ENCODE measurements at places on chromosomes 13 and 19.

DNA sequence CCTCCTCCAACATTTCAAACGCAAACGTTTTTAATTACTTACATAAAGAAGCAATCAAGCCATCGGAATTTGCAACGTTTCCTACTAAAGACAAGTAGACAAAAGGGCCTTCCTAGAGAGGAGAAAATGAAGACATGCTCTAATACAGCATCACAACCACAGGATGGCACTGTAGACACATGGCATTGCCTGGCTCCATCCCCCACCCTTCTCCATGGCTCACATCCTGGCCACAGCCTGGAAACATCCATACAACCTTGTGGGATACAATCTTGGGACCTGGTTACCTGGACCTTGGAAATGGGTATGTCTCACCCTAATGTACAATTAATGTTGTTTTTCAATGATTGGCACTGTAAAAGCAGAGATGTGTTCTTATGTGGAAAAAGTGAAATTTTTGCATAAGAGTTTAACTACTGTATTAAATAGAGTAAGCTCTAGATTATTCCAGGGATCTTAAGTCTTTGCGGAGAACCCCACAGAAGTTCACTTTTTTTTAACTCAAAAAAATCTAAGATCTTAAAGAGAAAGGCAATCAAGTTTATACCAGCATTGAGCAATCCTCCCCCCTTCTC, 21.5 kb downstream of the EBPL start:
- peak; percentile 82 for DNase-seq

GRCh38 chr19:290372-291005, 714 bp downstream of the PLPP2 start:
- peak; percentile 46 for DNase-seq

GRCh38 chr13:67107979-67108378, 122.2 kb downstream of the PCDH9 start:
- DNase-seq = no peak

DNA sequence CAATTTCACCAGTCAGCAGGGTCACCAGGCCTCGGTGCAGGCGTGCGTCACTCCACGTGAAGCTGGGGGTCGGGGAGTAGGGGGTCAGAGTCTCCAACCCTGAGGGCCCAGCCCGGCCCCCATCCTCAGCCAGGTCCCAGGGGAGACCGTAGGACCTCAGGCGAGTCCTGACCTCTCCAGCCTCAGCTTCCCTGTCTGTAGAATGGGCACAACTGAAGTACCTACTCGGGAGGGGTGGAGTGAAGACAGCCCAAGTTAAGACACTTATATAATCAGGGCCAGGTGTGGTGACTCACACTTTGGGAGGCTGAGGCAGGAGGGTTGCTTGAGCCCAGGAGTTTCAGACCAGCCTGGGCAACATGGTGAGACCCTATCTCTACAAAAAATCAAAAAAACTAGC, 2.7 kb upstream of the SPACA4 start:
- no peak for DNase-seq

DNA sequence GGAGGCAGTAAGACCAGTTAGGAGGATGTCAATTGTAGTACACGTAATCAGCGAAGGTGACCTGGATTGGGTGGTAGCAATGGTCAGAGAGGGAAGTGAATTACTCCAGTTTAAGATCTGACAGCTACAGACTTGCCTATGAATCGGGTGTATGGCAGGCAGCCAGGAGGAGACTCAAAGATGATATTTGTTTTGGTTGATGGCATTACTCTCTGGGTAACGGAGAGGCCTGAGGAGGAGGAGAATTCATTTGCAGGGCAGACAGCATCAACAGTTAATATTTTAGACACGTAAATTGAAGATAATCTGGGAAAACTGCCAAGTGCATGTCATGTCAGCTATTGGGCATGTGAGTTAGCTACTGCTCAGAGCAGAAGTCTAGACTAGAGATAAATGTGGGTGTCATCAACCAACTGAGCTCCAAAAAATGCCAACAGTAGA, 109.2 kb downstream of the SGCG start:
- no peak for DNase-seq

DNA sequence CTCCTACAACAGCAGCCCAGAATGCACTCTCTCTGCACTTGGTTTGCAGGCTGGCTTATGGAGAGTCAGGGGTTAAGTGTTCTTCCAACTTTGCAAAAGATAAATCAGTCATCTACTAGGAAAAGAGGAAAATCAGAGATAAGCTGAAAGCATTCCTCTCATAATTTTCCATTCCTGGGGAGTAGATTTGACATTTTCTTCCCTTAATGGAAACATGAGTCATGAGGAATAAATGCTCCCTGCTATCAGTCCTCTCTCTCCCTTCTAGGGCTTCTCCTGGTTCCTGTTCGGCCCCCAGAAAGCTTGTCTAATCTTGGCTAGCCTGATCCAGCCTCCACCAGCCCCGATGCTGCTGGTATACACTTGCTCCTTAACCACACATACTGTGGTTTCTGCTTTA, 28.4 kb upstream of the ENOX1 start:
- no peak for DNase-seq

- DNase-seq = peak; percentile 95
Measured at GRCh38 chr13:60395971-60396782, 843 bp upstream of the TDRD3 start.

- DNase-seq = no peak
Measured at GRCh38 chr19:52216401-52216800, 26.5 kb downstream of the PPP2R1A start.

GRCh38 chr13:108963846-108964600, 334.6 kb downstream of the MYO16 start:
- DNase-seq = no peak

- DNase-seq = no peak
Measured at GRCh38 chr19:50777830-50778303, 7.6 kb downstream of the GPR32 start.

DNA sequence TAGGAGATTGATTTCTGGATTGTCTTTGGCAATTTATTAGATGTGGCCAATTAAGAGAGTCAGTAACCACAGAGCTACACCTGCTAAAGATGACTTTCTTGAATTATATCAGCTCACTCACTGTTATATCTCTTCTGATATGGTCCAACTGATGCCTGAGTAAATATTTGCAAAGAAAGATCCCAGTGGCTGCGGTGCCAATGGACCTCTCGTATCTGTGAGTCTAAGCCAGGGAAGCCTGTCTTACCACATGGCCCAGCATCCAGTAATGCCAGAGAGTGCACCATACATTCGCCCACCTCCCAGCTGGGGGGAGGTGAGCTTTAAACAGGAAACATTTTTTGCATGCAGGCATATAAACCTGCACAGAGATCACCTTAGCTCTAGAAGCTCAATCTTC, 82.7 kb upstream of the SLC15A1 start:
- no peak for DNase-seq

DNA sequence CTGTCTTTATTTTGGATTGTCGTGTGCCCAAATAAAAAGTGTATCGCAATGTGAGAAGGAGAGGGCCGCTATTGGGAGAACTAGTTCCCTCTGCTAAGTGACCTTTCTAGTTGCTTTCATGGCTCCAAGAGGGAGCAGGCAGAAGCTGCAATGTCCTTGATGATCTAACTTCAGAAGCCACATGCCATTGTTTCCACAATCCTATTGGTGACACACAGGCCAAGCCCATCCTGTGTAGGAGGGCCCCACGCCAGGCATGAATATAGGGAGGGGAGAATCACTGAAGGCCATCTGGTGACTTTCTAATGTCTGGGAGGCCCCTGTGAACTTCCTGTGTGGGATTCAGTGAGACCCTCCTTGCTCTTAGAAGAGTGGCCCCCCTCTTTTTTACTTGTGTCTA, 47.8 kb upstream of the KPNA3 start:
- DNase-seq = no peak

DNA sequence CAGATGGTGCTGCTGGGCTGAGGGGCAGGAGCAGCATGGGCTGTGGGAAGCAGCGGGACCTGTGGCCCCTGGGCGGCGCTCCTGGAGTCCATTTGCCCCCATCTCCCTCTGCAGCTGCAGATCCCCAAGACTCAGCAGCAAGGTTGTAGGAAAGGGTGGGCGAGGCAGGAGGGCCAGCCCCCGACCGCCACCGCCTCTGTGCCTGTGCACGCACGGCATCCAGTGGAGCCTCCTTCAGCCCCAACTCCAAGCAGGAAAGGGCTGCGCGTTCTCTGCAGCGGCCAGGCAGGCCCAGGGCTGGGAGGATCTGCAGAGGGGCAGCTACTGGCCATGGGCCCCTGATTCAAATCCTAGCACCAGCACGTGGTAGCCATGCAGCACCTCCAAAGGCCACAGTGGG, 20.8 kb downstream of the DPF1 start:
- no peak for DNase-seq

- DNase-seq = no peak
Measured at GRCh38 chr19:1313695-1314613, 28.3 kb downstream of the EFNA2 start.

GRCh38 chr19:34503531-34504272, 22.1 kb downstream of the WTIP start:
- DNase-seq = peak; percentile 18

- DNase-seq = no peak
Measured at GRCh38 chr19:18321734-18322102, 1.2 kb downstream of the LSM4 start.

- no peak for DNase-seq
Measured at GRCh38 chr13:48580896-48581295, 48.0 kb upstream of the RCBTB2 start.

DNA sequence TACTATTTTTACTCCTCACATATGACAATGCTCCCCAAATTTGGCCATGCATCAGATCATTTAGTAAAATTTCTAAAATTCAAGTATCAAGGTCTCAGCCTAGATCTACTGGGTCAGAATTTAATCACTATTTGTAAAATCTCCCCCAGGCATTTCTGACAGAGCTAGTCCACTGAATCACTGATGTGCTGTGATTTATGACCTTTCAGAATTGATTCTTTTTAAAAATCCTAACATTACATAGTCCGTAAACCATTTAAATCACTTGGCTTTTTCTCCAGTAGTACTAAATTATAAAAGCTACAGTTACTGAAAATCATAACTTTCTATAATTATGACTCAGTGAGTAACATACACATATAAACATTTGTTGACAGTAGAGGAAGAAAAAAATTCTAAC, 92.8 kb upstream of the RAP2A start:
- no peak for DNase-seq

DNA sequence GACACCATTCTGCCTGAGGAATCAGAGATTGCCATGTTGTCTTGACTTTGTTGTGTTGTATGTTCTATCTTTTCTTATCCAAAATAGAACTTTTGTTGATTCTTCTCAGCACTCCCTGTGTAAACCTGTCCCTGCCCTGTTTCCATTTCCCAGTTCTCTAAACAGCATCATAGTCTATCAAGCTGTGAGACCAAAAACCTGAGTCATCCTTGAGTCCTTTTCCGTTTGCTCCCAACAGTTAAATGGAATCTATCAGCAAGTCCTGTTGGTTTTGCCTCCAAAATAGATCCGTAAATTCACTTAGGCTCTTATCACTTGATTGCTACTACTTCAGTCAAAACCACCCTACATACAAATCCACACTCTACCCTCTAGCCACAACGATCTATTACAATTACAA, 667.1 kb downstream of the PCDH9 start:
- DNase-seq = no peak

- DNase-seq = no peak
Measured at GRCh38 chr13:40028446-40028845, 373.0 kb downstream of the COG6 start.

DNA sequence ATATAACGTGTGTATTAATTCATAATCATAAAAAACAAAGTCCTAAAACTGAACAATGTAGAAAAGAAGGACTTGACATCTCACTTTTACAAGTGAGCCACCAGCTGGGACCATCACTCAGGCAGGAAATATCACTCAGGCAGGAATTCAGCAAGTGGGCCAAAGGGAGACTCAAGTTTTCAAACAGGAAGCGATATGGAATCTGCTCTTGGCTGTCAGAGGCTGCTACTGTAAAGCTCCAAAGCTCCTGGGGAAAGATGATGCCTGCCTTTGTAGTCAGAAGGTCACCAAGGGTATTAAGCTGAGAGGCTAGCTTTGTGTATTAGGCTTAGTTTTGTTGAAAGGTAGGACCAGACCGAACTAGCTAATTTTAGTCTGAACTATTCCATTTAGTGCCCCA, 5.5 kb upstream of the AKAP11 start:
- DNase-seq = no peak

- no peak for DNase-seq
Measured at GRCh38 chr19:13095393-13095784, 7.3 kb downstream of the LYL1 start.

DNA sequence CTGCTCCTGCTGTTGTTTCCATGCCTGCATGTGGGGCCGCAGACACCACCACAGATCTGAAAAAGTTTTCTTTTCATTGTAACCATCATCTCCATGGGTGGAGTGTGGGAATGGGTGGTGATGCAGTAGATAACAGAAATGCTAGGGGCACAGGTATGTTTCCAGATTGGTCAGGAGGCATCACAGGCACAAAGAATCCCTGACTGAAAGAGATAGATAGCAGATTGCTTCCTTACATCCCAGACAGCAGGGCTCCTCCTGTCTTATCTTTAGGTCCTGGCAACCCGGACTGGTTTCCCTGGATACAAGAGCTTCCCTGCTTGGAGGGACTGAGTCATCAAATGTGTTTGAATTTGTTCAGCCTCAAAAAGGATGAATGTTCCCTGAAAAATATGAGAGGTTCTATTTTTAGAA, 1937.6 kb downstream of the PCDH9 start:
- DNase-seq = no peak

DNA sequence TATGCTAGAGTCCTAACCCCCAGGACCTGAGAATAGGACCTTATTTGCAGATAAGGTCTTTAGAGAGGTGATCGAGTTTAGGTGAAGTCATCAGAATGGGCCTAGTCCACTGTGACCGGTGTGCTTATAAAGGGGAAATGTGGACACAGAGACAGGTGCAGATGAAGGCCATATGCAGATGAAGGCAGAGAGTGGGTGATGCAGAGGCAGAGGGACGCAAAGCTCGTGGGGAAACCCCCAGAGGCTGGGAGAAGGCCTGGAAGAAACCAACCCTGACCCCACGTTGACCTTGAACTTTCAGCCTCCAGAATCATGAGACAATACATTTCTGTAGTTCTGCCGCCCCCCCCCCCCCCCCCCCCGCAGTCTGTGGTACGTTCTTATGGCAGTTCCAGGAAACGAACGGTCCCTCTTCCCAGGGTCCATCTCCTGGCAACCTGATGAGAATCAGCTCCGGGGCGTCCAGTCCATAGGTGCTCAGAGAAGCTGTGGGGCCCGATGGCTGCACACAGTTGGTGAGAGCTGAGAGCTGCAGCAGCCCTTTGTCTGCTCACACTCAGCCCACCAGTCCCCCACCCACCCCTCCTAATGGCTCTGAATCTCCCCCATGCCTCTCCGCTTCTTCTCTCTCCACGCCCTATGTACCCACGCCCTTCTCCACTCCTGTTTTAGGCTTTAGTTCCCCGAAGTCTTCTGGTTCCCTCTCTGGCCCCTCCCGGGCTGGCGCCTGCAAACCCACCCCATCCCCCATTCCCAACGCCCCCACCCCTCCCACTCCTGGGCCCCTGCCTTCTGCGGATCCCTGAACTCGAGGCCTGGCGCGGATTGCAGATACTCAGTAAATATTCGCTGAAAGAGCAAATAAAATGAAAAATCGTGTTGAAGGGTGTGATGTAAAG, 218.3 kb upstream of the MAB21L1 start:
- no peak for DNase-seq

- no peak for DNase-seq
Measured at GRCh38 chr19:57152921-57153320, 7.9 kb upstream of the ZIM3 start.

GRCh38 chr13:110640591-110641029, 25.3 kb downstream of the NAXD start:
- no peak for DNase-seq

- no peak for DNase-seq
Measured at GRCh38 chr13:70170689-70171088, 62.4 kb upstream of the KLHL1 start.

All from D341Med (cell line).